ENCODE measurements at places on chromosomes 2 and 18.

DNA sequence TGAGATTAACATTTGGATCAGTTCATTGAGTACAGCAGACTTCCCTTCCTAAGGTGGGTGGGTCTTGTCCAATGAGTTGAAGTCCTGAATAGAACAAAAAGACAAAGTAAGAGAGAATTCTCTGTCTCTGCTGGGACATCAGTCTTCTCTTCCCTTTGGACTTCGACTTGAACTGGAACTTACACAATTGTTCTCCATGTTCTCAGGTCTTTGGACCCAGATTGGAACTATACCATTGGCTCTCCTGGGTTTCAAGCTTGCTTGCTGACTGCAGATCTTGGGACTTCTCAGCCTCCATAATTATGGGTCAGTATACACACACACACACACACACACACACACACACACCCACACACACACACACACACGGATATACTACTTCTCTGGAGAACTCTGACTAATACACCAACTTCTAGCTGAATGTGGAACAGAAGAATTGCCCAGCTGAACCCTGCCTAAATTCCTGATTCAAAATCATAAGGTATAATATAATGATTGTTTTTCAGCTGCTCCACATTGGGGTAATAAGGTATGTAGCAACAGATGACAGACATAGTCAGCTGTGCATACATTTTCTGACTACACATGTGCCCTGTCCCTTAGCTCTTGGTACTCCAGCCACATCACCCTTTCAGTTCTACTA, 214.0 kb downstream of the TGIF1 start:
- DNase-seq: no peak

GRCh38 chr18:21513292-21513691, 87.2 kb downstream of the ESCO1 start:
- DNase-seq: no peak

GRCh38 chr2:201860636-201861066, 54.3 kb downstream of the CDK15 start:
- DNase-seq: no peak

DNA sequence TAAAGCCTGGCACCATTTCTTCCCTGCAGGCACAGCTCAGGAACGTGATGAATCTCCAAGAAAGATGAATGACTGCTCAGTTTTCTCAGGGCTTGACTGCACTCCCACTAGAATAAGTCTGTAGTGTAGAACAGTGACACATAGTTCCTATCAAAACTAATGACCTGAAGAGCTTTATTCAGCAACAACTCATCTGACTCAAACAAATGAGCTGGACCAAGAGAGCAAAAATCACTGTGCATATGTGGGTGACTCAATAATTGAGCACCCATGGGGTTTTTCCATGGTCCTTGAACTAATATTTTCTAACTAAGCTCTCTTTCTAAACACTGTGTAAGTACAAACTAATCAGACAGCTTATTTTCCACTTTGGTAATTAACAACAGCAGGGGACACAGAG, 61.1 kb upstream of the XDH start:
- no peak for DNase-seq

- DNase-seq: no peak
Measured at GRCh38 chr2:216195565-216196029, 86.4 kb downstream of the XRCC5 start.

GRCh38 chr2:153891051-153891450, 19.3 kb downstream of the GALNT13 start:
- no peak for DNase-seq

- no peak for DNase-seq
Measured at GRCh38 chr2:143852759-143853158, 667.2 kb downstream of the ZEB2 start.

DNA sequence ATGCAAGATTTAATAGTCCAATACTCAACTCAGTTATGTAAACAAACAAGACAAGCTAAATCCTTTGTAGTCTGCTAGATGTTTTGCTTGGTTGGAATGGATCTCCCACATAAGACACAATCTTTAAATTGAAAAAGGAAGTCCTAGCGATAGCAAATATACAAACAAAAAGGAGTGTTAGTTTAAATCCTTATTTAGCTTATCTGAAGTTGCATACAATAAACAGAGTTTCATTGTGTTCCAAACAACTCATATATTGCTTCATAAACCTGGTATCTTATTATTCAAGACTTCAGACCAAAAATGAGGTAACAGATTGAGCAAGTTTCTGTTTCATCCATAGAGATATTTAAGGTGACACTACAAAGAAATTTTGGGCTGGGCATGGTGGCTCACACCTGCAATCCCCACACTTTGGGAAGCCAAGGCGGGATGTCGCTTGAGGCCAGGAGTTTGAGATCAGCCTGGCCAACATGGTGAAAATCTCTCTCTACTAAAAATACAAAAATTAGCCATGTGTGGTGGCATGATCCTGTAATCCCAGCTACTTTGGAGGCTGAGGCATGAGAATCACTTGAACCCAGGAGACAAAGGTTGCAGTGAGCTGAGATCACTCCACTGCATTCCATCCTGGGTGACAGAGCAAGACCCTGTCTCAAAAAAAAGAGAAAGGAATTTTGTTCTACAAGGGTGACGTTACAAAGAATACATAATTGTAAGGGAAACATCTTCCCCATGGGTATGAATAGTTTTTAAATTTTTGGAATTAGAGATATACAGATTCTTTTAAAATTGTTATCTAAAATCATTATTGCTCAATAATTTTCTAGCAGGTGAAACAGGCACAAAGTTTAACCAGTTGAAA, 150.5 kb upstream of the L3MBTL4 start:
- DNase-seq: no peak

- DNase-seq: no peak
Measured at GRCh38 chr2:68357605-68358337, 7.3 kb upstream of the PLEK start.

- no peak for DNase-seq
Measured at GRCh38 chr18:22698711-22699110, 234.4 kb upstream of the RBBP8 start.

GRCh38 chr18:44871771-44872170, 191.1 kb downstream of the SETBP1 start:
- no peak for DNase-seq

GRCh38 chr2:68344031-68344430, 21.1 kb upstream of the PLEK start:
- DNase-seq: no peak

- DNase-seq: no peak
Measured at GRCh38 chr2:174738841-174739240, 25.4 kb downstream of the CHRNA1 start.

DNA sequence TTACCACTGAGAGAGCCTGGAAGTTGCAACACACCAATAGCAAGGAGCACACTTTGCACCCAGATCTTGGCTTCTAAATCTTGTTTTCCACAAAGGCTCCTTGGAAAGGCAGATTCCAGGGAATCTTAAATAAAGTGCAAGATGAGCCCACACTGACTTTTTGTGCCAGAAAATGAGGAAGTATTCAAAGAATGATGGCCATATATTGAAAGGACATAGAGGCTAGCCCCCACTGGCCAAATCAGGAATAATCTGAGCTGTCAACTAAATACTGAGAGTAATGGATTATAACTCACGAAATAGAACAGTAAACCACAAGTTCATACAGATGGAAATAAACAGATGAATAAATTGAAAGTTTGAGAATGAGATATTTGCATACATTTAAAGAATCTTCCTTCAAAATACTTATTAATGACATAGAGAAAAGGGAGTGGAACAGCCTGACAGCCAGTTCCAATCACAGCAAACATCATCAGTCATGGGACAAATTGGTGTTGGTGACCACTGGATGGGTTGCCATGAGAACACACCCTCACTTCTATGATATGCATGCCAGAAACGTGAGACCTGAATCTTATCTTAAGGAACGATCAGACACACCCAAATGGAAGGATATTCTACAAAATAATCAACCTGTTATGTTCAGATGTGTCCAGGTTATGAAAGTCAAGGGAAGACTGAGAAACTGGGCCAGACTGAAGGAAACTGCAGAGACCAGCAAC, 12.2 kb upstream of the ACKR3 start:
- no peak for DNase-seq

DNA sequence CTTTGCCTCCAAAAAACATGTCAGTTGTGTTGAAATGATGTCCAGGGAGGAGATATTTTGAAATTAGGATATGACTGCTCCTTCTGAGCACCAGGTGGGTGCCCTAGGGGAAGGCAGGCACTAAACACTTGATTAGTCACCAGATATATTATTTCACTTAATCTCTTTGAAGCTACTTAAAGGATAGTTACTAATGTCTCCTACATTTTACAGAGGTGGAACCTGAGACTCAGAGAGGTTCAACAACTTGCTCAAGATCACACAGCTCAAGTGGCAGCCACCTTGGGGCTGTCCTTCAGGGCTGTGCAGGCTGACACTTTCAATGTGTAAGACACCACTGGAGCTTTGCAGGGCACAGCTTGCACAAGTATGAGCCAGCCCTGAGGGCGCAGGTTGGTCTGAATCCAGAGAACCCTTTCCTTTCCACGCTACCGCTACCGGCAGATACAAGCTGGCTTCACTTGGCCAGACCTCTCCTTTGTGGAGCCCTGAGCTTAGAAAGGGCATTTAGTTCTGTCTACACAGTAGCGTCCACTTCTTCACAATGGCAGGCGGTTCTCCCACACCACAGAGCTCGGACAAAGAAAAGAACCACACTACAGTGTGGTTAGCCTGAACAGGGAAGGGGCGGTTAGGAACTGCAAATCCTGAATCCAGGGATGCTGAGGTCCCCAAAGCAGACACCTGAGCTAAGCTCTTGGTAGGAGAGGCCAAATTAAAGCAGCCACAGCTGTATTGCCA, 16.4 kb downstream of the ALPK2 start:
- DNase-seq: no peak

DNA sequence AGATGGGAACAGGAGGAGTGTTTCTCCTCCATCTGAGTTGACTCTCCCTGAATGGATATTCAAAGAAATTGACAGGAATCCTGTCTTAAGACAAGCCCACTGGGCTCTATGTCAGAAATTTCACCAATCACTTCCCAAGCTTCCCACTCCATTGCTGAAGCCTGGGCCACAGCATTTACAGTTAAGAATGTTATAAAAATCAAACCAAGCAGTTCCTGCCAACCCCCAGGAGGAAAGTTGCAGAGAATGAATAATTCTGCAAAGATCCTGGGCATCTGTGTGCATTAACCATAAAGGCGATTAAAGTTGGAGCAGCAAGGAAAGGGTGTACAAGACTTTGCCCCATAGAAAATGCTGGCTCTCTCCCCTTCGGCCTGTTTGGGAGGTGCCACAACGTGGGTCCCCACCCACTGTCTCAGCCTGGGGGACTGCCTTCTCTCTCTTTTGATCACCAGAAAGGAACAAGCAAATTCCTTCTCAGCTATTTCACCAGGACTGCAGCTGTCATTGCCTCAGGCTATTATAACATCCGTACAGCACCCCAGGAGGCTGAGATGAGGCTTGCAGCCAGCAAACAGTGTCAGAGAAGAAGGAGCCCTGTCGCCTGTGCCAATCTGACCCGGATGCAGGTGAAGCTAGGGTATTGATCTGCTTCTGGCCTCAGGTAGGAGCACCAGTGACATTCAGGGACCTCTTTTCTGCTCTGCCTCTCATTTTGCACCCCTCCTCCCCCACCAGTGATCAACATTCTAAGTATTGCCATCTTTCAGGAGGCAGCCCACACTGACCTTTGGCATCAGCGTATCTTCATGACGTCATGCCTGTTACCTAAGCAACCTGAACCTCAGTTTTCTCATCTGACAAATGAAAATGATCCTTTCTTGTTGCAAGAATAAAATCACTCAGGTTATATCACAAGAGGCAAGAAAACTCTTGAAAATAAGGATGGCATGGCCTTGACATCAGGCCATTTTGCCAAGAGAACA, 219.0 kb downstream of the SH3BP4 start:
- DNase-seq: no peak

- no peak for DNase-seq
Measured at GRCh38 chr2:161938335-161938734, 135.7 kb downstream of the DPP4 start.

GRCh38 chr2:215522237-215522636, 86.4 kb upstream of the FN1 start:
- DNase-seq: no peak

GRCh38 chr2:58923869-58924268, 682.7 kb upstream of the FANCL start:
- no peak for DNase-seq

GRCh38 chr2:31371691-31372090, 42.9 kb downstream of the XDH start:
- no peak for DNase-seq

DNA sequence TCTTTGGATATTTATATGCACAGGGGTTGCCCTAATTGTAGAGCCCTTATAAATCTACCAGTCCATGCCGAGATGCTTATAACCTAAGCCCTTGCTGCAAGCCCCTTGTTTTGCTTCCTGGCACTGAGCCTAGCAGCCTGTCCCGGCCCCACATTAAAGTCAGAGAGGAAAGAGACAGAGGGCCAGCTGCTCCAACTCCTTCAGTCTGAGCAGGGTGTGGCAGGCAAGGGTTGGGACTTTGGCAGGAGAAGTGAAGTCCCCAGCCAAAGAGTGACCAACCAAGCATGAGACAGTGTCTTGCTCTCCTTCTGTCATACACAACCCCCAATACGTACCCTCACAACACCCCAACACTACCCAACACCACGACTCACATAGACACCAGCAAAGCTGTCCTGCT, 54.7 kb upstream of the FZD7 start:
- DNase-seq: no peak

GRCh38 chr18:34583895-34584294, 126.2 kb upstream of the DTNA start:
- no peak for DNase-seq

DNA sequence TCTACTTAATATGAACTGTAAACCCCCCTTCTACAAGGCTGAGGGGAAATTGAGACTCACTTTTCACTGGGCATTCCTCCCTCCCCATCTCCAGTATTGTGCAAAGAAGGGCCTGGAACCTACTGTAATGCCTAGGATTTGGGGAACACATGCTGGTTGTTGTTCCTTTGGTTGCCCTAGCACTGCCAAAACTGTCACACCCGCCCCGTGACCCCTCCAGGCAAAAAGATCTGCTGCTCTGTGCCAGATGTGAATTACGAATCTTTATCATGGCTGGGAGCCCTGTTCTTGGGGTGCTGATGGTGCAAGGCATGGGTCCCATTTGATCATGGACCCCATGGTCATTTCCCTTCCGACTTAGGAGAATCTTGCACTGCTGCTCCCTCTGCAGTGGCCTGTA, 95.4 kb downstream of the CABLES1 start:
- DNase-seq: no peak

- no peak for DNase-seq
Measured at GRCh38 chr18:50013363-50014138, 181.4 kb downstream of the MYO5B start.

DNA sequence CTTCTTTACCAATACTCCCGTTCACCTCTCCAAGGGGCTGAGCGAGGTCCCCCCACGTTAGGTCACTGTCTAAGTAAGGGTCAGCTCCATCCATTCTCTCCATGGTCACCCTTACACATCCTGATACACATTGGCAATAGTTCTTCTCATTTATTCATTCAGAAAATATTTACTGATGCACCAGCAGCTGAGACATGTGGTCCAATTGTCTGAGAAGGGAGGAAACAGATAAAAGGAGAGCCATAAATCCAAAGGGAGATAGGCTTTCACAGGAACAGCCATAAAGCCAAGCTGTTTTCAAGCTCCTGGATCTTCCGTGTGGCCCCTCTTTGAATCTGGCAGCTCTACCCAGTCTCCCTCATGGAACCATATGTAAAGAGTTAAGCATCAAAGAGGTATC, 121.2 kb downstream of the TXNL1 start:
- DNase-seq: no peak

- DNase-seq: no peak
Measured at GRCh38 chr2:230512955-230513748, 97.2 kb downstream of the SP100 start.

GRCh38 chr2:98479959-98480524, 35.4 kb downstream of the INPP4A start:
- DNase-seq: peak; percentile 33

GRCh38 chr2:11955884-11956291, 209.5 kb downstream of the LPIN1 start:
- no peak for DNase-seq
